ENCODE measurements at places on chromosomes 12 and 14.

- DNase-seq, result no peak
Observed at GRCh38 chr12:92075425-92075914, 70.2 kb downstream of the BTG1 start.

GRCh38 chr14:100765296-100765695 is 38.6 kb downstream of the DLK1 start:
- no peak for DNase-seq

- DNase-seq, result no peak
Observed at GRCh38 chr14:75242546-75243273, 35.9 kb upstream of the FOS start.

- DNase-seq, result no peak
Observed at GRCh38 chr14:74510223-74510931, 16.8 kb downstream of the ISCA2 start.

DNA sequence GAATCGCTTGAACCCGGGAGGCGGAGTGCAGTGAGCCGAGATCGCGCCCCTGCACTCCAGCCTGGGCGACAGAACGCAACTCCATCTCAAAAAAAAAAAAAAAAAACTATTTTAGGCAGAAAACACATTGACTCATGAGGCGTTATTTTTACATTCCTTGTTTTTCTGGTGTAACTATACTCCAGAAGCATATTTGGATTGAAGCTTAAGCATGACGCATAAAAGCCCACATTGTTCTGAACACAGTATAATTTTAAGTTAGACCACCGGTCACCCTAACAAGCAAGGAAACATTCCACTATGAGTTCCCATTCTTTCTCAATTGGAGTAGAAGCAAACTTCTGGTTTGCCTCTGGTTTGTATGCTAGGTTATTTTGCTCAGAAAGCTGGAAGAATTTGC is 173.0 kb downstream of the MYRFL start:
- DNase-seq, result no peak

DNA sequence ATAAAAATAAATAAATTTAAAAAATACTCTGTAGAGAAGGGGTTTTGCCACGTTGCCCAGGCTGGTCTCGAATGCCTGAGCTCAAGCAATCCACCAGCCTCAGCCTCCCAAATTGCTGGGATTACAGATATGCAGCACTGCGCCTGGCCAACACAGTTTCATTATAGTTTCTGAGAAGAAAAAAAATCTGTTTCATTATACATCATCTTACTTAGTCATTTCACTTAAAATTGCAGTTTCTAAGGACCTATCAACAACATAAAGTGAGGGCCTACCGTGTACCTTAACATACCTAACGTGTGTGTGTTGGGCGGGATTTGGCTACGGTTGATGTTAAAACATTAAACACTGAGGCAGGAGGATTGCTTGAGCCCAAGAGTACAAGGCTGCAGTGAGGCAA is 28.3 kb downstream of the P2RX2 start:
- no peak for DNase-seq
